Renal cortical epithelial cell (primary cell): ENCODE measurements at places on chromosomes 1 and 21. TPM values are rescaled to one million over a fixed set of nuclear protein-coding genes. Genes with fewer than 3 reads are reported as not detected.

Gene PLCH2
- total RNA-seq, result 0.05 and 0.17 TPM in 2 replicates

Gene WNT3A
- not detected in 2 replicates for total RNA-seq

Gene RHEX
- total RNA-seq, result 5.7 and 11.6 TPM in 2 replicates

Gene LCE6A
- total RNA-seq, result not detected in 2 replicates

Gene ADORA1
- total RNA-seq, result 4.2 and 54.7 TPM in 2 replicates
